Trophoblast cell (in vitro differentiated cells and primary cell): ENCODE measurements at places on chromosomes 1 and 21.
A peak's percentile ranks its signal among the peaks of the same experiment; 100 is the strongest.

DNA sequence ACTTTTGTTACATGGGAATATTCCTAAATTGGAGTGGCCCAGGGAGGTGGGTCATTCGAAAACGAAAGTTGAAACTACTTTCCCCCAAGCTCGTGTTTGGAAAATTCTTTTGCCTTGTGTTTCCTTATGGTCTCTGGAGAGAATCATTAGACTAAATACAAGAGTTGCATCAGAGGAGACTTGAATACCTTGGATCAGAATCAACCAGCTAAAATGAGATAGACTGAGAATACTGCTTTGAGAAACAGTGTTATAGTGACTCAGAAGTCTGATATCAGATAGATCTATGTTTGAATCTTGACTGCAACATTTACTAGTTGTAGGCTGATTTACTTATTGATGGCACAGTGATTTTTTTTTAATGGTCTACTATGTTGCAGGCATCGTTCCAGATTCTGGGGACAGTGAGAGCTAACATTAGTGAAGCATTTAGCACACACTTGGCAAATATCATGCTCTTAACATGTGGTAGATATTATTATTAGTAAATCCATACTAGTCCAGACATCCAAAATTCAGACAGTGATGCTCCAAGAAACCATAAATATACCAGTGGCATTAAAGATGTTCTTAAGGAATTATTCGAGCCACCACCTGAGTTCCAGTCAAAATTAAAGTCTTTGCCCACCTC, 12.9 kb upstream of the ACTN2 start:
- no peak for DNase-seq

DNA sequence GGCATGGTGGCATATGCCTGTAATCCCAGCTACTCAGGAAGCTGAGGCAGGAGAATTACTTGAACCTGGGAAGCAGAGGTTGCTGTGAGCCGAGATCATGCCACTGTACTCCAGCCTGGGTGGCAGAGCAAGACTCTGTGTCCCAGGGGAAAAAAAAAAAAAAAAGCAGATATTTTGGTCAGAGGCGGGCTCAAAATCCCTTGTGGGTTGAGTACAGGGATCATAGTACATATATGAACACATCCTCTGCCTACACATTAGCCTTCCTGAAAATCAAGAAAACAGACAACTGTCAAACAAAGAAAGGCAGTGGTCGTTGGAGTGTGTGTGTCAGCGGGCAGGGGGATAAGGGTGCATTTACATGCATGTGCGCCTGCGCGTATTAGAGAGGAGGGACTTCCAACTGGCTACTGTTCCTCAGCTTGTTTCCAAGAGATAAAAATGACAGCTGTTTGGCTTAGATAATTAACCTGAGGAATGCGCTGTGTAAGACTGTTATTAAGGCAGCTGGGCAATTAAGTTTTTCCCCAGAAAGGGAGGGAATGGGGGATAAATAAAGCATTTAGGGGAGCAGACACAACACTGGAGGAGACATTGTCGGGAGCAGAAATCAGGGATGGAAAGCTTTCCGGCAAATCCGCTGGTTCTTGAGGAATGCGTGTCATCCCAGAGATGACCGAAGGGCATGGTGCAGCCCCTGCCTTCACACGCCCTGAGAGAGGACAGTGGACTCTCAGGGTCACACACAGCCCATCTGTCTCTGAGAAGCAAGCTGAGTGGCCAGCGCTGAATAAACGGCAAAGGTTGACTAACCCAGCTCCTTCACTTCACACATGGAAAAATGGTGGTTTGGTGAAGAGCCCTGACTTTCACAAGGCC, 6.4 kb downstream of the LAMB3 start:
- DNase-seq: no peak

- DNase-seq: no peak
Observed at GRCh38 chr1:58390091-58390490, 156.4 kb downstream of the OMA1 start.

- no peak for DNase-seq
Observed at GRCh38 chr1:228004856-228005462, 1.8 kb upstream of the WNT3A start.

- peak; percentile 61 for DNase-seq
Observed at GRCh38 chr1:235917267-235917811, 50.6 kb upstream of the LYST start.

GRCh38 chr21:31520561-31521098, 138.9 kb upstream of the SOD1 start:
- DNase-seq: no peak

- no peak for DNase-seq
Observed at GRCh38 chr1:57206038-57206437, 217.8 kb downstream of the DAB1 start.

DNA sequence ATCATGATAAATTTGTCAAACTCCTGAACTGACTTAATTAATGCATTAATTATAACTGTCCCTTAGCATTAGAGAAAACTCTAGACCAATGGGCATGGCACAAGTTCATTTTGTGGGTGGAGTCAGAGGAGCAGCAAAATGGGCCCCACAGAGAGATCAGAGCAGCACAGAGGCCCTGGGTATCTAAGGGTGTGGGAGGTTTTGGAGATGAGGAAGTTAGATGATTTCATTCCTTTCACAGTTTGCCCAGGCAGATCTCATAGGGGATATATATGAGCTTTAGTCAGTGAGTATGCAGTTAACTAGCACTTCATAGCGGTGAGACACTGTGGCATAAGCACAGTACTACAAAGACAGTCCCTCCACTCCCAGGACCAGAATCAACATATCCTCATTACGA, 117.3 kb downstream of the MAB21L3 start:
- no peak for DNase-seq

GRCh38 chr1:109243221-109243620, 6.1 kb upstream of the CELSR2 start:
- no peak for DNase-seq

GRCh38 chr1:85184245-85184644, 16.6 kb downstream of the SYDE2 start:
- DNase-seq: no peak

DNA sequence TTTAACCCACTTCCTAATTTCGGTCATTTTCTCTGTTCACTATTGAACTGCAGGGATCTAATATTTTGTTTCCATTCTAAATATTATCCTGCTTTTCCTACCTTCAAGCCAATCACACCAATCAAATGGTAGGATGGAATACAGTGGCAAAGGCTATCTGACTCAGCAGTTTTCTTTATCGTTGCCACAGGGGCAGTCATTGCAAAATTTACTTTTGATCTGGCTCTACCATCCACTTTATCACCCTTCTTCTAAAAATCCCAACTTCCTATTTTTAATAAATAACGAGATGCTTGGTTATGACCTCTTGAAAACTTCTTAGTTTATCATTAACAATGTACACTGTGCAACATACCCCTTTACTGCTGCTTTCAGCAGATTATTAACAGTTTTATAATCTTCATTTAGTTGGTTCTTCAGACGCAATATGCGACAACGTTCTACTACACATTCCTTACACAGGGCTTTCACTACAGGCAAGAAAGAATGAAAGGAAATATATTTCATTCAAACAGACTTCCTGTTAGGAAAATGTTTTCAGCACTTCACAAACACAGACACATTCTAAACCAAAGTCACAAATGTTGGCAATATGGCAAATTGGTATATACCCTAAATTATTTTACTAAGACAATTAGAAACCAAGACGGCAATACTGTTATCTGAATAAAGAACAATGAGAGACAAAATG, 52.3 kb upstream of the RAP1GAP start:
- DNase-seq: no peak

DNA sequence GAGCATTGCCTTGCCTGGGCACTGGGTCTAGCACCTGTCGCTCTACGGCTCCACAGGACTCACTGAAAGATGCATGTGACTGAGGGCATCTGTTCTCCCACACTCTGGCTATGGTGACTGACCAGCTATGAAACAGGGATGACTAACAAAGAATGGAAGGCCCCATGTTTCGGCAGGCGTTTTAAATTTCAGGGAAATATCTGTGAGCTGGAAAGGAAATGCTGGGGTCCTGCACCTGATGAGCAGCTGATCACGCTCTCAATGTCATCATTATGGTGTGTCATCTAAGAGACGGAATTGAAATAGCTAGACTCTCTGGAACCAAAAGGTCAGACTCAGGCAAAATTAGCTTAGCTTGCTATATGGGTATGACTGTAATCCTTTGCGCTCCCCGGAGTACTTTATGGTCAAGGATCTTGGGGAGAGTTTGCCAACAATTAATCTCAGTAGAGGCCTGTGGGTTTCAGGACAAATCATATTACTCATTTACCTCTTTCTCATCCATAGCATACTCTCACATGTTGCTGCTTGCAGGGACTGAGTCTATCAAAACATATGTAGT, 24.5 kb upstream of the PALMD start:
- DNase-seq: no peak

- DNase-seq: no peak
Observed at GRCh38 chr1:165365341-165365740, 8.8 kb upstream of the LMX1A start.

DNA sequence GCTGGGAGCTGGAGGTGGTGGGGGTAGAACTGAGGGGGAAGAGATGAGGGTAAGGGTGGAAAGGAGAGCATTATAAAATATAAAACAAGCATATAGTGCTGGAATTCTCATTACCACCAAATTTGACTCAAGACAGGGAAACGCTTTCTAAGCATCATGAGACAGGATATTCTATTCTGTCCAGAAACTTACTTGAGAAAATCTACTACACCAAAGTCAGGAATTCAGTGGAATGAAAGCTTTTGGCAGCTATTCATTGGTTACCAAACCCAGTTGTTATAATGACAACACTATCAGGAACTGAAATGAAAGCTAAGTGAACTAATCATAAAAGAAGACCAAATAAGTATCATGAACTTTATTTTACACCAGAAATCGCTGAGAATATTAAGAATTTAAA, 14.5 kb downstream of the AIDA start:
- no peak for DNase-seq

GRCh38 chr1:5620997-5621396, 371.2 kb downstream of the NPHP4 start:
- DNase-seq: peak; percentile 6

- no peak for DNase-seq
Observed at GRCh38 chr21:37273911-37274690, 7.0 kb upstream of the VPS26C start.

DNA sequence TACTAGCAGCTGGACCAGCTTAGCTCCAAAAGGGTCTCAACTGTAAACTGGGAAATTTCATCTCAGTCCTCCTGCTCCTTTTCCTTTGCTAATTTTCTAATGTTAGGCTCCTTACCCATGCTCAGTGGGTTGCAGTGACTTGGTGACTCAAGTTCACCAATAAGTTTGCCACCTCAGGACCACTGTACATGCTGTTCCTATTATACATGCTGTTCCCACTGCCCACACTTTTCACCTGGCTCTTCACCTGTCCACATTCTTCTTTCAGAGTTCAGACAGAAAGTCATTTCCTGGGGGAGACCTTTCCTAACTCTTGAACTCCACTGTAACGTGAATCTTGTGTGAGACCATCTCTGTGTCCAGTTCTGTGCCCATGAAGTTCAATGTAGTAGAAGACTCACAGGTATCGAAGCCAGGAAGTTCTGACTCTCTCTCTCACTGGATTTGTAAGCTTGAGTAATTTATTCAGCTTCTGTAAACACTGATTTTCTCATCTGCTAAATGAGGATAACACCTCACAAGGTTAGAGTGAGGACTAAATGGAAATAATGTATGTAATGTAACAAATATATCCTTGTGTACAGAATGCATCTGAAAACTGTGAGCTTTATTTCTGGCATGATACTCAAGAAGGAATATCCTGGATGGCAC, 17.9 kb downstream of the CD2 start:
- DNase-seq: no peak

DNA sequence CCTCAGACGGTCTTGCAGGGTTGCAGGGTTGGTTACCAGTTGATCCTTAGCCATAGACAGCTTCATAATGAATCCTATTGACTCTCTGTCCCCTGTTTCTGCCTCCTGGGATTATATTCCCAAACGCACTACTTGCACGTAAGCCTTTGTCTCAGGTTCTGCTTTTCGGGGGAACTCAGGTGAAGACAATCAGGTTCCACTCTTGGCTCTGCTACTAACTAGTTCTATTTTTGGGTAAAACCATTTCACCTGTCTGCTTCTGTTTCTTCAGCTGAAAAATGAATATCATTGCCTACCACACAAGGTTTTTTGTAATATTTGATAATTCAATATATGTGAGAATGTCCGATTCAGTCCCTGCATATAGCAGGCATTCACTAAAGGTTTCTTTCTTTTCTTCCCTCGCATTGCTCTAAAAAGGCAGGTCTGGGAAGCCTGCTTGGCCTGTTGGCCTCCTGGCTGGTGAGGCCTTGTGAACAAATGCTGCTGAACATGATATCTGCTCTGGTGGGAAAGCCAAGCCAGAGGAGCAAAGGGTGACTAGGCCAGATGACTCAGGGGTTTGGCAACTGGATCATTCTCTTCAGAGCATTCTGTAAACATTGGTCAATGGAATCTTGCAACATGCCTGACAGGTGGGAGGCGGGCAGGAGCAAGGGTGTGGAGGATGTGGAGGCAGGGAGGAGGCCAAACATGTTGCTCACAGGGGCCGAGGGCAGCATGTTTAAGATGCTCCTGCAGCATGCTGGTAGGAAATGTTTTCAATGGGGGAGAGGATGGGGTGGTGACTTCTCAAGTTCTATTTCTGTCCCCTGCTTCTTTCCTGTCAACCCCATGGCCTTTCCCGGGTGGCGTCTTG, 23.8 kb downstream of the IER5 start:
- peak; percentile 99 for DNase-seq

- DNase-seq: no peak
Observed at GRCh38 chr21:39625211-39625895, 12.6 kb downstream of the B3GALT5 start.
